A172 (cell line): ENCODE measurements at places on chromosomes 5 and 9. TPM values are rescaled to one million over a fixed set of nuclear protein-coding genes. Genes with fewer than 3 reads are reported as not detected.
A peak's percentile ranks its signal among the peaks of the same experiment; 100 is the strongest.

DNA sequence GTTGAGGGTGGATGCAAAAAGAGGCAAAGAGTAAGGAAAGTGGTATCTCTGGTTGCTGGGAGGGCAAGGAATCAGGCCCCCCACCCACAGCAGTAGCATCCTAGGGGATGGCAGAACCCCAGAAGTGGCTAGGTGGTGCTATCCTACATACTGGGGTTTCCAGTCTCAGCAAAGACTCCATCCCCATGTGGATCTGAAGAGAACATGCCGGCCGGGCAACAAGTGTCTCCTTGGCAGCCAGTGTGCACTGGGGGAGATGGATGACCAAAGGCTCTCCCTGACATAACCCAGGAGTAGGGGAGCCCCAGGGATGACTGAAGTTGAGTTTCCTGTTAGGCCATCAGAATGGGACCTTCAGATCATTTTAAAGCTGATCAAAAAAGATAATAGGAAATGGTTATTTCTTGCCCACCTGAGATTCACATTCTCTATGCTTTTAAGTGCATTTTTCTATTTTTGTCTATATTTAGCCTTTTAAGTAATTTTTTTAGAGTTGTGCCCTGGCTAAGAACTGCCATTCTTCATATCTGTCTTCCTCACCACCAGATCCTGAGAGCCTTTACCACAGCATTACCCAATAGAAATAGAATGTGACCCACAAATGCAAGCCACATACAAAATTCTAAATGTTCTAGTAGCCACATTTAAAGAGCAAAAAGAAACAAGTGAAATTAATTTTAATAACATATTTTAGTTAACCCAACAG lies 78.7 kb upstream of the SMIM23 start:
- no peak for DNase-seq

DNA sequence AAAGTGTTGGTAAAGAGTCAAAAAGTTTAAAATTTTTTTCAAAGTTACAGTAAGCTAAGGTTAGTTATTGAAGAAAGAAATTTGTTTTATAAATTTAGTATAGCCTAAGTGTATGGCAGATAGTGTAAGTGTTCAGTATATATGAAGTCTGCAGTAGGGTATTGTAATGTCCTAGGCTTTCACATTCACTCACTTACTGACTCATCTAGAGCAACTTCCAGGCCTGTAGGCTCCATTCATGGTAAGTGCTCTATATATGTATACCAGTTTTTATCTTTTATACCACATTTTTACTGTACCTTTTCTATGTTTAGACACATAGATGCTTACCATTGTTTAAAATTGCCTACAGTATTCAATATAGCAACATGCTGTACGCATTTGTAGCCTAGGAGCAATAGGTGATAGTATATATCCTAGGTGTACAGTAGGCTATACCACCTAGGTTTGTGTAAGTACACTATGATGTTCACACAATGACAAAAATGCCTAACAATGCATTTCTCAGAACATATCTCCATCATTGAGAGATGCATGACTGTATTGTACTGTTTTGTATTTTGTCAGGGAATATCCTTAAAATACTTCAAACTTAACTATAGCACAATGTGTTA lies 38.5 kb downstream of the CYSTM1 start:
- DNase-seq, result no peak

- DNase-seq, result no peak
Observed at GRCh38 chr5:100560860-100561259, 25.7 kb downstream of the FAM174A start.

DNA sequence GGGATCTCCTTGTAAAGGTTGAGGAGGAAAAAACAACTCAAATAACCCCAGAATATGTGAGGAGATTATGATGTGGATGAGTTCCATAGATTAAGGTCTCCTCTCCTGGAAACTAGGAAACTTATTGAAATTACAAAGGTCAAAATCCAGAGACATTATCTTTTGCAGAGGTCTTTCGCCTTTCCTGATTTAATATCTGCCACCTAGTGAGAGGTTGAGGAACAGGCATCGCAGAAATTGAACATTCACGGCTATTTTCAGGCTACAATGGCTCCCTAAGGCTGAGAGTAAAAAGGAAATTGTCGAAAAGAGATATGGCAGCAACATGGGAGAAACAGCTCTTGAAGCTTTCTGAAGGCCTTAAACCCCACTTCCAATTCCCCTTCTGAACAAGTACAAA lies 127.5 kb upstream of the PLCXD3 start:
- peak; percentile 3 for DNase-seq

DNA sequence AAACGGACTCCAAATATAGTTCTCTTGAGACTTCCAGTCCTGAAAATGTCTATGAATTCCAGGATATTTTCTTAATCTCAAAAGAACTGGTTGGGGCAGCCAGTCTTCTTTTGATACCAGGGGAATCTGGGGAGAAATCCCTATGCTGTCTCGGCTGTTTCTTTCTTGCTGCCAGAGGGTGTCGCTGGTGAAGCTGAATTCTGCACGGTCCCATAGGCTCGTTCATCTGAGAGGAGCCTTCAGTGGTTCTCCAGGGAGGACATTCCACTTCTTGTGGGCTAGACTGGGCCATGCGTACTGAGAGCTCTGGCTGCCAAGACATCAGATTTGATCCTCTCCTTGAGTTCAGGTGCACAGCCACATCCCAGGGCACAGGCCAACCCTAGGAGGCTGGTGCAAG lies 155.0 kb upstream of the CLINT1 start:
- no peak for DNase-seq

DNA sequence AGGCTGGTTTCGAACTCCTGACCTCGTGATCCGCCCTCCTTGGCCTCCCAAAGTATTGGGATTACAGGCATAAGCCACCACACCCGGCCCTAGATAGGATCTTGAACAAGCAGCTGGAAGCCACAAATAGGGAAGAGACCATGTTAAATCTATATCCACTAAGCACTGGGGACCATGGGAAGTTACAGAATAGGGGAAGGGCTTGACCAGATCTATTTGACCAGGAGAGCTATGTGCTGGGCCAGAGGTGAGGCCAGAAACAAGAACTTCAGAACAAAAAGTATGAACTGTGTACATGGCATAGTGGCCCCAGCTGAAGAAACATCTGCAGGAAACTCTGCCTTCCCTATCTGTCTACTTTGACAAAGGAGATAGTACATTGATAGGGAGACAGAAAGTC lies 10.8 kb downstream of the KLF4 start:
- DNase-seq, result no peak

GRCh38 chr9:27437652-27438373 lies 86.3 kb upstream of the IFNK start:
- DNase-seq, result no peak

DNA sequence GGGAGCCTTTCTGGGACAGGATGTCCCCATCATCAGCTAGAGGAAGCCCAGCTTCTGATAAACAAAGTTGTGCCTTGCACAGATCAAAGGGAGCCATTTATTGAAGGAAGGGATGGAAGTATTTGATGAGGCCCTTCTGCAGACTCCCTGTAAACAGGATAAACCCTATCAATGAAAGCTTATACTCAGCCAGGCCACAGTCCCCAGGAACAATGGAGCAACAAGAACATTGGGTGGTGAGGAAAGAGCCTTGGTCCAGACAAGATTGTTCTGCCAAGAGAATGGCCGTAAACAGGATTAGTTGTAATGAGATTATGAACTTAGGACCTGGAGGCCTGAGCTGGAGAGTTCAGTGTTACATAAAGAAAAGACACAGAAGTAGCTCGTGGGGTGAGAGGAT lies 40.5 kb upstream of the LIFR start:
- no peak for DNase-seq

DNA sequence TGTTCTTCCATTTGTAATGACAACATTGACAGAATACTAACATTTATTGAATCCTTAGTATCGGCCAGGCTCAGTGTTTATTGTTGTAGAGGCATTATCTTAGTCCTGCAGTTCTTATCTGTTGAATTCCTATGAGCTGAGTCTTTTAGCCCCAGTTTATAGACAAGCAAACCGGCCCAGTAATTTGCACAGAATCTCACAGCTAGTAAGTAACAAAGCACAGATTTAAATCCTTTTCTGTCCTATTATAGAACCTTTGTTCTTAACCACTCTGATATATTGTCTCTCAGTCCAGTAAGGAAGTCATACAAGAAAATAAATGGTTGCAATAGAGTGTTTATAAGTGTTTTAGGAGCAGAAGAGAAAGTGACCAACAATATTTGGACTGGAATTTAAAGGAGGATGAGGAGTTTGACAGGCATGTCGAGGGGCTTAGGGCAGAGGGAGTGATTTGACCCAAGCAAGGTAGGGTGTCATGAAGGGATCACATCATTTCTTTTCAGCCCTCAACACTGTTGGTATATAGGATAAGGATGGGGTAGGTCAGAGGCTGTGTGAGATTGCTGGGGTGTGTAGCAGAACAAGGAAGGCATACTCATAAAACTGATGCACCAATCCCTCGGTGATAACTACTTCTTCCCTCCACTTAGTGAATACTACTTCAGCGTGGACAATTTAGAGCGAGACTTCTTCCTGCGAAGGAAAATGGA lies 39.5 kb downstream of the LARP1 start:
- peak; percentile 64 for DNase-seq

DNA sequence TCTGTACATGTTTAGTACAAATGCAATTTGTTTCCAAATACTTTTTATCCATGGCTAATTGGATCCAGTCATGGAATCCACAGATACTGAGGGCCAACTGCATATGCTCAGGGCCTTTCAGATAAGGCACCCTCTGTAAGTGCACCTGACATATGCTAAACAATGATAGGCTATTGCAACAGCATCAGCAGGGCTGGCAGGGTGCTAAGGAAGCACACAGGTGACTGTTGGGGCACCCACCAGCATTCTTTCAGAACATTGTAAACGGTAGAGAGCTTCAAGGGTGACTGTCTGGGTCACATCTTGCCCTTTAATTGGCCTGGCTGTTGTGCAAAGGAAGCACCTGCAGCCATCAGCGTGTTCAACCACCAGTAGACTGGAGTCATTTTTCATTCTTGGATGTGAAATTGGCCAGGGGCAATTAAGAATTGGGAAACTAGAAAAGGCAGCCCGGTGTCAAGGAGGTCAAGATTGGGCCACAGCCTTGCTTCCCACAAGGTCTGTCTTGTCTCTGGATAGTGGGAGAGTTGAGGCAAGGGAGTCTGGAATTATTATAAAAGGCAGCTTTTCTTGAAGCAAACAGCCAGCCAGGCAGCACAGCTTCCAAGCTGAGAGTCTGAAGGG lies 129.3 kb upstream of the RAI14 start:
- peak; percentile 19 for DNase-seq

DNA sequence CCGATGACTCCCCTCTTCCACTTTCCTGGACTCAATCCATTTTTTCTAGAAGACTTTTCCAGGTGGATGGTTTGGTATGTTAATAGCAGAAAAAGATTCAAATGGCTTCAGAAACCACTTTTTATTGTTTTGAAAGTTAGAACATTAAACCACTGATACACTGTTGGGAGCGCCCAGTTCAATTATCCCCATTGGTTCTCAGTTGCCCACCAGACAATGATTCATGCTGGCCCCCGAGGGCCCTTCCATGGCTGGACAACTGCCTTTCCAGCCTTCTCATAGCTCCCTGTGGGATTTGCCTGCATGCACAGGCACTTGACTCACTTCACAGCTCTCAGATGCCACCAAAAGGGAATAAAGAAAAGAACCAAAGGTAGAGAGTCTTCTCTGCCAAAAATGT lies 21.3 kb upstream of the ANKRD34B start:
- no peak for DNase-seq

- DNase-seq, result no peak
Observed at GRCh38 chr5:129972465-129973141, 68.3 kb downstream of the CHSY3 start.

Gene NOXA1
- total RNA-seq, result 1.7 and 3.3 TPM in 2 replicates

Gene HMMR
- total RNA-seq, result 87.2 and 94.1 TPM in 2 replicates

Gene HTR1A
- total RNA-seq, result not detected in 2 replicates

Gene ALDH1A1
- not detected in 2 replicates for total RNA-seq

Gene TAF1L
- 0.02 and 0.05 TPM in 2 replicates for total RNA-seq

Gene CXCL14
- total RNA-seq, result not detected in 2 replicates

Gene ORM1
- total RNA-seq, result not detected in 2 replicates

Gene LCN1
- total RNA-seq, result 0.47 TPM in 1 of 2 replicates, not detected in the other

Gene PAEP
- total RNA-seq, result not detected in 2 replicates

Gene GPR151
- total RNA-seq, result not detected in 2 replicates
